Liver (tissue), 10 donors: ENCODE measurements at places on chromosomes 6 and 20. TPM values are rescaled to one million over a fixed set of nuclear protein-coding genes. Genes with fewer than 3 reads are reported as not detected.
A peak's percentile ranks its signal among the peaks of the same experiment; 100 is the strongest.

DNA sequence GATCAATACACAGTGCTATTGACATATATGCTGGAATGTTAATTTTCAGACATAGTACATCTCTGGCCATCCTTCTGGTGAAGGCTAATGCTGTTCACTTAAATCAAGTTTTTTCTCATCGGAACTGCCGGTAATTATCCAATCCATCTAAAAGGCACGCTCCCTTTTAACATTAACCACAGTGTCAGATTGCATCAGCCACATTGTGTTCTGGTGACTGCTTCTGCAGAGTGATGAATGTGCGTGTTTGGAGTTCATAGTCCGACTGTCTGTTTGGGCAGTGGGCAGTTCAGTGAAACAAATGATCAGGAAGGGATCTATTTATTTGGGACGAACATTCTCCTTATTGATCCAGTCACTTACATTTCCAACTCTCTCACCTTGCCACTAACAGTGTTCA is 49.5 kb downstream of the SOBP start:
- no peak for DNase-seq

DNA sequence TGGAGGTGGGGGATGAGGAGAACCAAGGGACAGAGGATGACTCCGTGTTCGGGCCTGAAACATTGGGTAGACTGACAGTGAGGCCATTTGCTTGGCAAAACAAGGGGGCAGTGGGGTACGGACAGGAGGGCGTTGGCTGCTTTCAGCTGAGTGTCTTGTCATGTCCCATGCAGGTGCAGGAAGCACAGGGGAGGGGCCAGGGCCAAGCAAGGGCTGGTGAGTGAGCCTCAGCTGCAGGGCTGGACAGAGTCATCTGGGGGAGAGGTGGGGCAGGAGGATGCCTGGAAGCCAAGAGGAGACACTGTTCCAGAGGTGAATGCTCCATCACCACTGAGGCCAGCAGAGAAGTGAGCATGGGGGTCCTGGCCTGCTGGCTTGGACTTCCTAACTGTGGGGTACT is 78.4 kb downstream of the ERMARD start:
- peak; percentile 17 for DNase-seq

DNA sequence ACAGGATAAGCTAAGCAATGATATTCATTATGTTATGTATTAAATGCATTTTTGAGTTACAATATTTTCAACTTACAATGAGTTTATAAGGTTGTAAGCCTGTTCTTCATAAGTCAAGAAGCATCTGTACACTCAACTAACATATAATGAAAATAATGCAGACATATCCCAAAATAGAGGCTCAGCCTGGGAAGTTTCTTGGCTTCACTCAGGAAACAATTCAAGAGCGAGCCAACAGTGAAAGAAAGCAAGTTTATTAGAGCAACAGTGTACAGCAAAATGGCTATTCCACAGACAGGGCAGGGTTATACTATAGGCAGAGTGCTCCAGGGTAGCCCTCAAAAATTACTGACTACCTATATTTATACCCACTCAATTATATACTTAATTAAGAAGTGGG is 1581.8 kb downstream of the HACE1 start:
- DNase-seq: no peak

DNA sequence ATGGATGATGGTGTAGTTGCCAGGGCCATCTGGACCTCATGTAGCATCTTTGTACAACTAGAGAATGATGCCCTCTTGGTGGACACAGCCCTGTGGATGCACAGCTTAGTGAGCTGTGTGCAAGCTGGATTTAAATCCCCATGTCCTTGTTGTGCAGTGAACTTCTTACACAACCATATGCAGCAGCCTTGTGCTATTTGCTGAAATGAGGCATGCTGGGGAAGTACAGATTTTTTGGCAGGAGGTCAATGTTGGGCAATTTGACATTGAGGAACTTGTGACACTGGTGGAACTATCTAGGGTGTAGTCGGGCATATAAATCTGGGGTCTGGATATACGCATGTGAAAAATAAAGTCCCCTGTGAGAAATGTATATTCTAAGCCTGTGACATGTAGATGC is 5.8 kb upstream of the CDC5L start:
- peak; percentile 40 for DNase-seq

- no peak for DNase-seq
Observed at GRCh38 chr20:56943946-56944945, 315.1 kb downstream of the TFAP2C start.

DNA sequence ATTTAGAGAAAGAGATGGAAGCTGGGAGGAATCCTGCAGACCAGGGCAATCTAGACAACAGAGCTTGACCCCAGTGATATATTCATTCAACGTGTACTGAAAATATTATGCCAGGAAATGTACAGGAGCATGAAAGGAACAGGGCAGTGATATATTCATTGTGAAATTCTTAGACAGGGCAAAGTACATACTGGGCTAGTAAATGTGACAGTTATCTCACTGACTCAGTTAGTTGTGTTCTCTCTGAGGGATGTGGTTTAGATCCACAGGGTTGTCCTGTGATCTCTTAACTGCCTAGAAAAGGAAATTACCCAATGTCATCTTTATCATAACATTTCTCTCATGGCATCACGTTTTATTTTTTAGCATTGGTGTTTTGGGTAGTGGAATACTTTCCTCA is 891.3 kb downstream of the EYS start:
- no peak for DNase-seq

- no peak for DNase-seq
Observed at GRCh38 chr6:45148278-45148677, 179.9 kb upstream of the RUNX2 start.

Gene POLR1H
- polyA plus RNA-seq: 27.5 TPM

- DNase-seq: no peak
Observed at GRCh38 chr20:35151736-35152135, 4.6 kb upstream of the EDEM2 start.

GRCh38 chr6:144897441-144897921 is 612.3 kb downstream of the UTRN start:
- DNase-seq: no peak

Gene GPX5
- not detected for polyA plus RNA-seq

- DNase-seq: no peak
Observed at GRCh38 chr6:132713352-132714134, at the start of gene VNN1. Gene VNN1, minus strand, starts transcription at chr6:132714055. Its CDS starts 20 bp downstream, at chr6:132714035.

Gene TRIM40
- polyA plus RNA-seq: not detected

DNA sequence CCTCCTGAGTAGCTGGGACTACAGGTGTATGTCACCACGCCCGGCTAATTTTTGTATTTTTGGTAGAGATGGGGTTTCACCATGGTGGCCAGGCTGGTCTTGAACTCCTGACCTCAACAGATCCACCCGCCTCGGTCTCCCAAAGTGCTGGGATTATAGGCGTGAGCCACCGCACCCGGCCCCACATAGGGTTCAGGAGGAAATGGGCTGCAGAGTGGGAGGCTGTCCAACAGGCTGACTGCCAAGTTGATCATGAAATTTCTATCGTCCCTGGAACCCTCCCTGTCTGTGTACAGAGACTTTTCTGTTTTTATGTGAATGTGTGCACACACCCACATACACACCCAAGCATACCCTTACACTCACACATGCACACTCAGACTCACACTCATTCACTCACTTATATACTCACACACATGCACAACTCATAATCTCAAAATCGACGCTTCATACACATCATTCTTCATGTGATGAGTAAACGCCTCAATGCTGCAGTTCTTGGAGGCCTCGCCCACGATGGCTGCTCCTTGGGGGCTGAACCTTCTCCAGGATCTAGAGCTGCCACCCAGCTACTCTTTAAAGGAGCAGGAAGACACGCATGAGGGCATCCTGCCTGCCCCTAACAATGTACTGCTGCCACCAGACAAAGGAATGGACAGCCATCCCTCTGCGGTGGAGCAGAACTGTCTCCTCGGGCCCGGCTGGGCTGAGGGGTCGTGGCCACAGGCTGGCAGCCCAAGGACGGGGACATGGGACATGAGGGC is 35.6 kb downstream of the SUN5 start:
- peak; percentile 26 for DNase-seq

Gene BPI
- polyA plus RNA-seq: 0.37 TPM

- DNase-seq: peak; percentile 56
Observed at GRCh38 chr6:26124781-26125685, 37.8 kb downstream of the HFE start.

DNA sequence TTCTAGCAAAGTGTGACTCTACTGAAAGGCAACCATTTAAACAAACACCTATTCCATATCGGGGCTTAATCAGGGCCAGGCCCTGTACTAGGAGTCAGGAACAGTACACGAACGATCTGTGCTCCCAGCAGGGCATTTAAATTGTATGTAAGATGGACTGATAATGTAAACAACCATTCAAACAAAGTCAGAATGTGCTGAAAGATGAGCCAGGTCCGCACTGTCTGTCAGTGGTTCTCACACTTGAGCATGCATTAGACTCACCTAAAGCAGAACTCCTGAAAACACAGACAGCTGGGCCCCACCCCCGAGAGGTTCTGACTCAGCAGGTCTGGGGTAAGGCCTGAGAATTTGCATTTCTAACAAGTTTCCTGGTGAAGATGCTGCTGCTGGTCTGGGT is 81.6 kb downstream of the PXDC1 start:
- no peak for DNase-seq

DNA sequence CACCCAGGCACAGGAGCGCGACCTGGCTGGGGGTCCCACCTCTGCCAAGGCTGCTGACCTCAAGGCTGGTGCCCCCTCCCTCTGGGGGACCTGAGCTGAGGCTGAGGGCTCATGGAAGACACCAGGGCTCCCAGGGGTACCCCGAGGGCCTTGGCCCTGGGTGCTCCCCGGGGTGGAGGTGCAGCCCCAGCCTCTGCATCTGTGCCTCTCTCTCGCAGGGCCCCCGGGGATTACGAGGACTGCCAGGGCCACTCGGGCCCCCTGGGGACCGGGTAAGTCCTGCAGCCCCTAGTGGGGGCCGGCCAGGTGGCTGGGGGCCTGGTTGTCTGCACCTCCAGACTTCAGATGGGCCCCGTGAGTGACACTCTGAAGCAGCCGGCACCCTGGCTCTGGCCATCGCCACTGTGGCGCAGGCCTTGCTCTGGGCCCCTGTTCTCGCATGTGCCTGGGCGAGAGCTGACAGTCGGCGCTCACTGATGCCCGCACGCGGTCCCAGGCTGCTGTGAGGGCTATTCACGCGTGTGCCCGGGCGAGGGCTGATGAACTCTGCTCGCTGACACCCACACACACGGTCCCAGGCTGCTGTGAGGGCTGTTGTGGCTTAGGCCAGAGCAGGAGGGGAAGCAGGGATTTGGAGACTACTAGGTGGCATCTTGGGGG is 9.3 kb downstream of the COL9A3 start:
- no peak for DNase-seq

Gene SCRT2
- polyA plus RNA-seq: not detected

GRCh38 chr20:12627485-12627884 is 381.3 kb upstream of the SPTLC3 start:
- DNase-seq: no peak
